ENCODE measurements at places on chromosomes 7 and 10.

GRCh38 chr10:24617771-24618396, 105.8 kb downstream of the ARHGAP21 start:
- DNase-seq, result peak; percentile 41

DNA sequence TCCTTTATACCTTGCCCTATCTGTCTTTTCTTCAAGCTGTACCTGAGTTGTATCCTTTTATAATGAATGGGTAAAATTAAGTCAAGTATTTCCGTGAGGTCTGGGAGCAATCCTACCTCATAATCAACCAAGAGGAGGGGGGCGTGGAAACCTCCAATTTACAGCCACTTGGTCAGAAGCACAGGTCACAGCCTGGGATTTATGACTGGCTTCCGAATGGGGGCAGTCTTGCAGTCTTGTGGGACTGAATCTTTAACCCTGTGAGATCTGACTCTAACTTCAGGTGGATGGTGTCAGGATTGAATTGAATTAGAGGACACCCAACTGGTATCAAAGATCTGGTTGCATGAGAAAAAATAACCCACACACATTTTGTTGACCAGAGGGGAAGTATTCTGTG, 23.5 kb upstream of the KCNMA1 start:
- no peak for DNase-seq

- DNase-seq, result no peak
These were observed 77.6 kb upstream of the LEP start for GRCh38 chr7:128163473-128163872.

DNA sequence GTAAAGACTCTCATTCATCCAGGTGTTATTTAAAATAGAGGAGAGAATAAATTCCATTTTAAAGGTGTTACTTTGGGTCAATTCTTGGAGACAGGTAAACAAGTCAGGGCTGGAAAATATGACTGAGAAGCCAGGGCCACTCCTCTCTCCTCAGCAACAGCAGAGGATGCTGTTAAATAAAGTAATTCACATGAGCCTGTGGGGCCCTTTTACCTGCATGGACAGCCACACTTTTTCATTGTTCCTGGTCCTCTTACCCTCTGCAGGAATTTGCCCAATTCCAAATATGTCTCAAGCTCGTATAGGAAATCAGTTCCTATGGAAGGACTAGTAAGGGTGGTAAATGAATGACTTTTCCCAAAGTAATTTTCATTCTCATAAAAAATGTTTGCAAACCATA, 420.1 kb upstream of the KLF6 start:
- DNase-seq, result no peak

DNA sequence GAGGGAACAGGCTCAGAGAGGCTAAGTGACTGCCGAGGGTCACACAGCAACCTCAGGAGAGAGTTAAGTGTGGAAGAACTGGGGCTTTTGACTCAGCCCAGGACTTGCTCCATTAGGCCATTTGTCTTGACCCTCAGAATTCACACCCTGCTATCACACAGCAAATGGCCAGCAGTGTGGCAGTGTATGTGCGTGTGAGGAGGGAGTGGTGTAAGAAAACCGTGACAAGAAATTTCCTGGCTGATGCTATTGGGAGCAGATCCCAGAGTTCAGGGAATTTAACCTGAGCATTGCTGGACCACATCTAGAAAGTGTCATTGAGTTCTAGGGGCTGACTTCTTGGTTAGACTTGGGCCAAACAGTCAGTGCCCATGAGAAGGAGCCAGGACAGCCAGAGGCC, 18.4 kb downstream of the VWA2 start:
- no peak for DNase-seq

- DNase-seq, result no peak
These were observed 289.7 kb upstream of the VSTM2A start for GRCh38 chr7:54252256-54253035.

DNA sequence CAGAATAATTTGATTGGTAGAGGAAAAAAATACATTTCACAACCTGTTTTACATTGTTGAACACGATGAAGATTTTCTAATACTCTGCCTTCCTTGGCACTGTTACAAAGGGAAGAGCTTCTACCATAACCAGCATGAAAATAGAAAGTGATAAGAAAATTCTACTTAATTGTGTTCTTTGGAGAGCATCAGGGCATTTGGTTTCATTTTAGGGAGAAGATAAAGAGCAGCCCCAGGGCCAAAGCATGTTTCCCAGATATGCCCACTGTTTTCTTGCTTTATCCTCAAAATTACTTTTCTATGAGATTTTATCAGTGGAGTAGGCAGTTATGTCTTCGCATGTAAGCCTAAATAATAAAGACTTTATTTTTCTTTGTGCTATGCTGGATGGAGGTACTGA, 9.5 kb downstream of the CHRM2 start:
- DNase-seq, result no peak

- no peak for DNase-seq
These were observed 107.1 kb upstream of the ASAH2 start for GRCh38 chr10:50358411-50358810.

- DNase-seq, result no peak
These were observed 128.0 kb downstream of the HGF start for GRCh38 chr7:81641873-81642272.

GRCh38 chr7:35906191-35906908, 105.5 kb downstream of the SEPTIN7 start:
- peak; percentile 66 for DNase-seq

DNA sequence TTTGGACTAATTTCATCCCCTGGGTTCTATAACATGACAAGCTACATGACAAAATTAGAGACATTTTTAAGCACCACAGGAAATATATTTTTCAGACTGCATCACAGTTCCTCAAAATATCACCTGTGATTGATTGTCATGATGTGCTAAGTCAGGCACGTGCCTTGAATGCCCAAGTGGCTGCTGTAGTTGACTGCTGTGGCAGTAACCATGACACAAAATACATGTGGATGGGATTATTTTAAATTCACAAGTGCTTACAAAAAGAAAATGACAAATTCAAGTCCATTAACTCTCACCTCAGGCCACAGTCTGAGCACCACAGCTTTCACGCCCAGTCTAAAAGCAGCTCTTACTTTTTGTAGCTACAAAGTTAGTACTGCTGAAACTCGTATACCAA, 45.5 kb downstream of the TNPO3 start:
- DNase-seq, result peak; percentile 34

GRCh38 chr7:11331128-11332102, 357.7 kb downstream of the PHF14 start:
- DNase-seq, result no peak

DNA sequence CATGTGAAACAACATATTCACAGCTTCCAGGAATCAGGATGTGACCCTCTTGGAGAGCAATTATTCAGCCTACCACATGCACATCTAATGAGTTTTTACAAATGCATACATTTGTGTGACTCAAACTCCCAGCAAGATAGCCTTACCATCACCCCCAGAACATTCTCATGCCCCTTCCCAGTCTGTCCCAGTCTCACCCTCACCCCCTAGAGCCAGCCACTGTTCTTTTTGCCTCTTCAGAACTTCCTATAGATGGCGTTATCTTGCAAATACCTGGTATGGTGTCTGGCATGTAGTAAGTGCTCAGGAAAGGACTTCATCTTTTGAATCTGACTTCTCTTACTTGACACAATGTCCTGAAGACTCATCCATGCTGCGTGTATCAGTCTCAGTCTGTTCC, 23.9 kb upstream of the AOC1 start:
- DNase-seq, result no peak

- DNase-seq, result no peak
These were observed 6.3 kb downstream of the NOS3 start for GRCh38 chr7:150997075-150997511.

GRCh38 chr10:63675171-63675570, 154.0 kb downstream of the REEP3 start:
- DNase-seq, result no peak

DNA sequence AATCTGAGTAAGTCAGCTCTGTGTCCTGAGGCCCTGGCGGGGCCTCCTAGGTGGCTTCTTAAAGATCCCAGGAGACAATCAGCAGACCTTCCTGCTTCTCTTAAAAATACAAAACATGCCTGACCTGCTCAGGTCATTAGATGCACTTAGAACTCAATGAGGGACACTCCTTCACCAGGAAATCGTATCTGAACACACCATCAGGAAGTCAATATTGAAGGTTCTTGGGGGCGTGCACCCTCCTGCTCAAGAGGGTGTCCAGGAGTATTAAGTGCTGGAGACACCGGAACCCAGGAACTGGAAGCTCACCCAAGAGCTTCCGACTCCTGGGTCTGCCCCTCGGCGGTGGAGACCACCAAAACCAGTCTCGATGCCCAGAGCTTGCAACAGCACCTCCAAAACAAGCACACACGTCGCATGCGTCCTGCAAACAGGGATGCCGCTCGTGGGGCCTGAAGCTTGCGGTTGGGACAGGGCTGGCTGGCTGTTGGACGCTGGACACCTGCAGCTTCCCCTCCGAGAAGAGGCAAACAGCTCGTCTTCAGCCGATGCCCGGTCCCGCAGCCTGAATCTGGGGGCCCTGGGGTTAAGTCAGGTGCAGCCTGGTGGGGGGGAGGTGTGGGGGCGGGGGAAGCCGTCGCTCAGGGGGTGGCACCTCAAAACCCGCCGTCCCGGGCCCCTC, 803 bp downstream of the RAPGEF5 start:
- no peak for DNase-seq

DNA sequence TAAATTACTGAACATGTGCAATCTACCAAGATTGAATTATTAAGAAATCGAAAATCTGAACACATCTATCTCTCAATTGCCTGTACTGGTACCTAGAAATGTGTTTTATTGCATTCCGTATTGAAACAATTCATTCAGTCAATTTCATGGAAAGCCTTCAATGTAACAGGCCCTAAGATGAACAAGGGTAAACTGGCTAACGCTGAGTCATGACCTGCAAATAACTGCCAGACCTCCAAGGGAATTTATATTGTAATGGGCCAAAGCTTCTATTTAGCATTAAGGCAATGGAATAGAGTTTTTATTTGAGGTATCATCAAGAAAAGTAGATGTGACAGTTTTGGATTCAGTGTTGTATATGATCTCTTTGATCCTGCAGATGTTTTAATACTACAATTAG, 49.9 kb upstream of the CD36 start:
- DNase-seq, result no peak

DNA sequence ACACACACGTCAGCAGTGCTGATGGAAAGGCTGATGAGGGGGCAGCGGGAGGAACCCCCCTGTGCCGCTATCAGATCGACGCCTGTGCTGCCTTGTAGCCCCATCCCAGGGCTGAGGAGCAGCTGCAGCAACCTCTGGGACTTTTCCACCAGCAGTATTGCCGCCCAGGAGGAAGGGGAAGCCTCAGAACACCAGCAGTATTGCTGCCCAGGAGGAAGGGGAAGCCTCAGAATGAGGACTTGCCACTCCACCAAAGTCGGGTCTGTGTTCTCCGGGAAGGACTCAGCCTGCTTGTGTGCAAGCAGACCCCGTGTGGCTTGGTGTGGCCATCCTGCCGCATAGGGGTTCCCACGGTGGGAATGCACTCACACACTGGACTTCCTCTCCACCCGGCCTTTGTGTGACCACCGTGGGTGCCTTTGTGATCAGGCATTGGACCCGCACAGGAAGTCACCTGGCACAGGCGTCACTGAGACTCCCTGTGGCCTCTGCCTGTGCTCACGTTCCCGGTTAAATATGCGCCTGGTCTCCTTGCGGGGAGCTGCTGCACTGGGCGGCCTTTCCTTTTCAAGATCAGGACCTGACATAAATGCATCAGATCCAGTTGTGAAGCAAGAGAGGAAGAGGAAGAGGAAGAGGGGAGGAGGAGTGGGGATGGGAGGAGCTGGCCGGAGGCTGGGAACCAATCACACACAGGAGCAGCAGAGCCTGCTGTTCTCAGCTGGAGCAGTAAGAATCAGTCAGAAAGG, 248.5 kb downstream of the DNAJB6 start:
- peak; percentile 6 for DNase-seq

DNA sequence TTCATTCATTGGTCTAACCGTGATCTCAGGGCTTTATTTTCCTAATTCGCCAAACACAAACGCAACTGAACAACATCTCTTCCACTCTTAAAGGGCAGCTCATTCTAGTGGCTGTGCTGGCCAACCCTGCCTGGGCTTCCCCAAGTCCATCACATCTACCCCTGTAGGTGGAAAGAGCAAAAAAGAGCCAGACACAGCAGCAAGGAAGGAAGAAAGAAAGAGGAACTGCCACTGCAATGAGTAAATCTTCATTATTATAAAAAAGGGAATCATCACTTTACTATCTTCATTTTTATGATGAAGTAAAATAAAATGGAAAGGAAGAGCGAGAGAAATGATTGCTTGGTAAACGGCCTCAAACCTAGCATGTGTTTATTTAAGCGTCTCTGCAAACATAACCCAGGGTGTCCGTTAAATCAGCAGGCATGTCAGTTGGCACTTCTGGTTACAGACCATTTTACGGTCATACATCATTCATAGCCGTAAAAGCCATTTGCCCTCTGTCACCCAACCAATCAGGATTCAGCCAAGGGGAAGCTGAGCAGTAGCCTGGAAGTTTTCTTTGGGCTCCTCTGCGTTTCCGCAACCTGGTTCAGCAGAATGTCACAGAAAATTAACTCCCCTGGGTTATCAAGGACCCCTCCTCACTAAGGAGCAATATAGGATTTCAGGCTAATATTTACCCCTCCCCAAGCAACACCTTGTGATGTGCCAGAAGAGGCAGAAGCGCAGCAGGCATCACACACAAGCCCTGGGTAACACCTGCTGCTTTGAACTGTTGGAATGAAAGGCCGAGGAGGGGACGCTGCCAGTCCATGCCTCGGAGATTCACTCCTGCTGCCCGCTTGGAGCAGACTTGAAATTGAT, 234.0 kb downstream of the SNX10 start:
- no peak for DNase-seq

- DNase-seq, result peak; percentile 21
These were observed 31.8 kb downstream of the AOAH start for GRCh38 chr7:36692456-36692855.

- DNase-seq, result no peak
These were observed 32.4 kb downstream of the WAPL start for GRCh38 chr10:86489071-86489810.

DNA sequence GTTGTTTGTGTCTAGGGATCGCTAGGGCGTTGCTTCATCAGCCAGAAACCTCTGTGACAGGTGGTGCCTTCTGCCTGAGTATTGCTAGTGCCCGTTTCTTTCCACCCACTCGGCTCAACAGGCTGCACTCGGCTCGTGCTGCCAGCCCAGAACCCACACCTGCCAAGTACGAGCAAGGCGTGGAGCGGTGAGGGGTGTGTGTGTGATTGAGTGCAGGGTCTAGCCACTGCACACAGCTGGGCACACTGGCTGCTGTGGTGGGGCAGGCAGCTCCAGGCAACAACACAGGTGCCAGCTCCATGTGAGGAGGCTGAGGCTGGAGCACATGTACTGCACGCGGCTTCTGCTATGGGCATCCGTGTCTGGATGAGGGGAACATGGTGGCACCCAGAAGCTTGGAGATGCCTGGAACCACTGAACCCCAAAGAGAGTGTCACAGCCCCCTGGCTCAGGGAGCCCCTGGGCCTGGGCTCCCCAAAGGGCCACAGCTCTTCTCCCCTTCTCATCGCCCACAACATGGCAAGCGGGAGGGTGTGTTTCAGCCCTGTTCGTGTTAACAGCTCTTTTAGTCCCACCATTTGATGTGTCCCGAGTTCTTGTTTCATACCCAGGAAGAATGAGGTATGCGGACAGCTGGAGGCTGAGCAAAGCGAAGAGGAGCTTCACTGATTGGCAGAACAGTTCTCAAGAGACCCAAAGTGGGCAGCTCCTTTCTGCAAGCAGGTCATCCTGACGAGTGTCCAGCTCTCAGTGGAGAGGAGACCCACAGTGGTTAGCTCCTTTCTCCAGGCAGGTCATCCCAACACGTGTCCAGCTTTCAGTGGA, 78.1 kb downstream of the HDAC9 start:
- DNase-seq, result no peak

GRCh38 chr7:115662120-115662519, 368.4 kb downstream of the TFEC start:
- DNase-seq, result no peak

GRCh38 chr7:7504910-7505704, 30.6 kb downstream of the COL28A1 start:
- no peak for DNase-seq
